Gastrocnemius medialis (tissue), 4 donors: ENCODE measurements at places on chromosomes 1 and 21. TPM values are rescaled to one million over a fixed set of nuclear protein-coding genes. Genes with fewer than 3 reads are reported as not detected.

The SHE gene
- total RNA-seq, result 5.8 TPM

- no peak for DNase-seq
- H3K27me3 ChIP-seq, result no peaks in the 10 kb centered on the region
- H3K27ac ChIP-seq, result no peak overlapping the region
- no peak overlapping the region for H3K4me3 ChIP-seq
- no peaks in the 10 kb centered on the region for H3K36me3 ChIP-seq
- H3K4me1 ChIP-seq, result no peaks in the 10 kb centered on the region
These were observed 283.5 kb upstream of the SGIP1 start for GRCh38 chr1:66250478-66250877.

GRCh38 chr21:42677339-42678321, 24.2 kb downstream of the PDE9A start:
- H3K4me3 ChIP-seq, result no peak overlapping the region
- H3K27me3 ChIP-seq, result peaks cover 3% of the 10 kb centered on the region
- no peak for DNase-seq
- H3K4me1 ChIP-seq, result peaks cover 5% of the 10 kb centered on the region
- no peak overlapping the region for H3K27ac ChIP-seq
- H3K36me3 ChIP-seq, result no peaks in the 10 kb centered on the region

DNA sequence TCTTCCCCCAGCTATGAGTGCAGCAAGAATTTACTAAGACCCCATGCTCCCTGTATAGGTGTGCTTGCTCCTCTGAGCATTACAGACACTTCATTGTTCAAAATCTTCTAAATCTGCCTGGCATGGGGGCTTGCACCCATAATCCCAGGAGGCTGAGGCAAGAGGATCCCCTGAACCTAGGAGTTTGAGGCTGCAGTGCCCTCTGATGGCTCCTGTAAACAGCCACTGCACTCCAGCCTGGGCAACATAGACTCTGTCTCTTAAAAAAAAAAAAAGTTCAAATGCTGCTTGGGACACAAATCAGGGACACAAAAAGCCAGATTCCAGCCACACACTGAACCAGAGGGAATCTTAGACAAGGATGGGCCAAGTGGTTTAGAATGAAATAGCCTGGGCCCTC, 3.4 kb upstream of the ACOT7 start:
- H3K36me3 ChIP-seq, result no peaks in the 10 kb centered on the region
- no peak overlapping the region for H3K27ac ChIP-seq
- no peak for DNase-seq
- no peaks in the 10 kb centered on the region for H3K27me3 ChIP-seq

DNA sequence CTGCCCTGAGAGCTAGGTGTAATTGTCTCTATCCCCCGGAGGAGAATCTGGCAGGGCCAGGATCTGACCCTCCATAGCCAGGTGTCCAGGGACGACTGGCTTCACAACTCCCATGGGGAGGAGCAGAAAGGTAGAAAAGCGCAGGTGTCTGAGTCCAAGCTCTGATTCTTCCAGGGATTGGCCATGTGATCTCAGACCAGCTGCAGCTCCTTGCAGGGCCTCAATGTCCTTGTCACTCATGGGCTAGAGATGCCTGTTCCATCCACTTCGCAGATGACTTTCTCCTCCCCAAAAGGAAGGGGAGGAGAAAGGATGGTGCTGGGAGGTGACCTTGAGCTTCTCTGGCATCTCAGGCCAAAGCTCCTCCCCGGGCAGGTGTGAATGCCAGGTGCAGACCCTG, 22.7 kb downstream of the HSPG2 start:
- H3K36me3 ChIP-seq, result no peaks in the 10 kb centered on the region
- peaks cover 83% of the 10 kb centered on the region for H3K4me1 ChIP-seq
- DNase-seq, result no peak
- no peak overlapping the region for H3K4me3 ChIP-seq
- peak overlapping the region; percentile 88 for H3K27ac ChIP-seq

GRCh38 chr1:12339811-12340543, 110.1 kb downstream of the VPS13D start:
- DNase-seq, result no peak
- peaks cover 86% of the 10 kb centered on the region for H3K4me1 ChIP-seq
- H3K27ac ChIP-seq, result peak overlapping the region; percentile 88
- no peaks in the 10 kb centered on the region for H3K27me3 ChIP-seq
- H3K36me3 ChIP-seq, result no peaks in the 10 kb centered on the region

DNA sequence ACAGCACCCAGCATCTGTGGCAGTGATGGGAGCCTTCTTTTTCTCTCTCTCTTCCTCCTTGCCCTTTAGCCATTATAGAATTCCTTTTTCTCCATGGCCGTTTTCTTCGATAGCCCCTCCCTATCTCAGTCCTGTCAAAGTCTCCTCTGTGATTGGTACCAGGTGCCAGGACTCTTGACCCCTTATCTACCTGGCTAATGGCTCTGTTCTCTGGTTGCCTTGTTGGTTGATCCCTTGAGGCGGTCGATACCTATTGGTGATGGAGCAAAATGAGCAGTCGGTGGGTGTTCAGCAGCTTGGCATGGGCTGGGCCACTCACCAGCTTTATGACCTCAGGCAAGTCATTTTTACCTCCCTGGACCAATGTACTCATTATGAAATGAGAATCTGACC, 2.0 kb downstream of the ATF3 start:
- DNase-seq, result no peak
- H3K27me3 ChIP-seq, result peaks cover 23% of the 10 kb centered on the region
- no peaks in the 10 kb centered on the region for H3K36me3 ChIP-seq
- peak overlapping the region; percentile 76 for H3K4me3 ChIP-seq
- H3K4me1 ChIP-seq, result peaks cover 22% of the 10 kb centered on the region
- no peak overlapping the region for H3K27ac ChIP-seq
